ENCODE measurements at places on chromosomes 1 and 21.

- DNase-seq, result no peak
Observed at GRCh38 chr1:246078126-246078887, 428.8 kb downstream of the SMYD3 start.

DNA sequence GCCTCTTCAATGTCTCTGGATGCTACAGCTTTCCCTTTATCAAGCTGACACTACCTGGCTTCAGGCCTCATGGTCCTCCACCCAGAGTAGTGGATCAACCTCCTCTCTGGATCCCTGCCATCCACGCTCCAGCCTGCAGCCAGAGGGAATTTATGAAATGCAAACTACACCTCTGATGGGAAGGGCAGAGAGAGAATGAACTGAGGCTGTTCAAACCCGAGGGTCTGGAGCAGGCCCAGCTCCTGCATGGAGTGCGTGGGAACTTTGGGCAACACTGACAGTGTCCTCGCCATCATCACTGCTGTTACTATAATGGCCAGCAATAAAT is 157.8 kb downstream of the TRABD2B start:
- no peak for DNase-seq

DNA sequence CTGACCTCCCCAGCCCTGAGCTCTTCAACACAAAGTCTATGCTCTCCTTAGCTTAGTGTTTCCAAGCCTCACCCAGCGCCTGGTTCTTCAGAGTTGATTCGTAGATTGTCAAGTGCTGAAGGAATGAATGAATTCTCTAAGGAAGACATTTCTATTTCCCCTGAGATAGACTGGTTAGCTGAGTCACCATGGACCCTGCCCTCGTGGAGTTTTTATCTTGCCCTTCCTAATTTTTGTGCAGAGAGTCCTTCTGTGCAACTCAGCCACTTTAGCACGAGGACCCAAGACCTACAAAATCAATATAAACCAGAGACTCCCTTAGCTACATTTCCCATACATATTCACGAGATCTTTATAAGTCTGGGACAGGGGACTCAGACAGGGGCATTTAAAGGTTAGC is 2.6 kb upstream of the CD244 start:
- DNase-seq, result no peak

DNA sequence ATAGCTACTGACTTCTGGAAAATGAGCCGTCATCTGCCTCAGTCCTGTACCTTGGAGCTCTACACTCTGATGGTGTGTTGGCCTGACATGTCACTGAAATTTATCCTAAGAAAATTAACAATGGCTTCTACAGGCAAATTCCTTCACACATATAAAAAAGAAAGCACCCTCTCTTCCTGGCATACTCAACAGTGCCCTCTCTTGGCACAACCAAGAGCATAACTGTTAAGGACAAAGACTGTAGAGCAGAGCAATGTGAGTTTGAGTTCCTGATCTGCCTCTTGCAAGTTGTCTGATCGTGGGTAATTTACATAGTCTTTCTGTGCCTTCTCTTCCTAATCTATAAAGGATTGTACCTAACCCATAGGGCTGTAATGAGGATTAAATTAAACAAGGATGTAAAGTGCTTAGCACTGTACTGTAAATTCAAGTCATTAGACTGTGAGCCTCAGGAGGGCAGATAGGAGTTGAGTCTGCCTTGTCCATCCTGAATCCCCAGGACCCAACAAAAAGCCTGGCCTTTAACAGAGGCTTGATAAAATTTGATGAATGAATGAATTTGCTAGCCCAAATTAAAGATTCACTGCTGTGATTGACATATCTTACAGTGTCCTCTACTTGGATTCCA is 83.5 kb downstream of the SYF2 start:
- DNase-seq, result peak; percentile 43

- DNase-seq, result no peak
Observed at GRCh38 chr1:7896994-7897393, 43.6 kb downstream of the TNFRSF9 start.

DNA sequence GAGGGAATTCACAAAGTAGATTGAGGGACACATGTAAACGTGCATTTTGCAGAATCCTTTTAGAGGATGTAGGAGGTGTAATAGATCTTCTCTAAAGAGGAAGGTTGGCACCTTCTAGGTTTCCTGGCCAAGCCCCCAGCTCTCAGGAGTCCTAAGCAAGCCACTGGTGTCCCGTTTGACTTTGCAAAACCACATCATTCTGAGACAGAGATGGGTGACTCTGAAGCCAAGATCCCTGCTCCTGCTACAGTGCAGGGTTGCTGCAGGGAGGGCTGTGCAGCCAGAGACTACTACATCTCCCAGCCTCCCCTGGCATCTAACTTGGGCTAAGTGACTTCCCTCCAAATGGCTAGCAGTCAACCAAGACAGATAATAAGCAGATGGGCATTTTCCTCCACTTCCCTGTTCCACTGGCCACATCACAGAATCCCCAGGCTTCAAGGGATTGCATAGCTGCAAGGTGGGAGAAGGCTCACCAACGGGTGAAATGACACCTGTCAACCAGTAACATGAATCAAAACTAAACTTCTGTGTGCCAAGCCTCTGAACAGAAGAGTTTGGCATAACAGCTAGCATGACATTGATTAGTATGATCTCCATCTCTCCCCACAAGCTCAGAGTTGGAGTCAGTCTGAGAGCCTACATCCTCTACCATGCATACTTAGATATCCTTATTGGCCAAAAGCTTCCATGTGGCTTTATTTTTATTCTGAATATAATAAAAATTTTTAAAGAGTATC is 129.6 kb upstream of the COA6 start:
- no peak for DNase-seq

DNA sequence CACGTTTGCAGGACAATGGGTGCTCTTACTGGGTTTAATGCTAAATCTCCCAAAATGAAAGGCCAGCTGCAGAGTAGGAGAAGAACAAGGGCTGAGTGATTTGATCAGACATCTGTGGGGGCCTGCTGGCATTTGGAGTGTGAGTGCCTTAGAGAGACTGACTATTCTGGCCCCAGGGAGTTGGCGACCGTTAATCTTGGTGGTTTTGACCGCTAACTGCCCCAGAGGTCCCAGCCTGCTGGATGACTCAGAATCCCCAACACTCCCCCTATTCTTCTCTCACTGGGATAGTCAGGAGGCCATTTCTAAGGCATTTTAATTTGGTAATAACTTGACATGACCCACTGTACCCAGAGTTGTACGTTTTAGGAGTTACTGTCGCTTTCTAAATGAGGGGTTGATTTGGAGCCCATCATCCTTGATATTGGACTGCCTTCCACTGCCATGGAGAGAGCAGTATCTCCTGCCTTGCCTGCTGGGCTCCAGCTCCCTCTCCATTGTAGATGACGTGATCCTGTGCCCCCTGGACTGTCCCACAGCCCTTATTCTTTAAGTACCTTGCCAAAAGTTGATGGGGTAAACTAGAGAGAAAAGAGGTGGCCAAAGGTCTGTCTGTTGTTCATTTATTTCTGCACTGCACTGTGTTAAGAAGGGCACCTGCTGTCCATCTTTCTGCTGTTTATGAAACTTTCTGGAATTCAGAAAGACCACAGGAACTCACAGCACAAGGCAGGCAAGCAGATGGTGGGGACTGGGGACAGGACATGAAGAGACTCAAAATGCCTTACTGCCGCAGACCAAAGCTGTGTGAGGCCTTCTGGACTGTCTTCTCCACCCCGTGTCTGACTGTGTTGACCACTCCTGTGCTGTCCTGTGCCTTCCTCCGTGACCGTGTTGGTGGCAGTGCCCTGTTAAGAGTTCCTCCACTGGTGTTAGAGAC is 98.2 kb upstream of the ARTN start:
- DNase-seq, result no peak

- DNase-seq, result no peak
Observed at GRCh38 chr1:51708911-51709760, 92.2 kb downstream of the OSBPL9 start.

- no peak for DNase-seq
Observed at GRCh38 chr1:25757846-25758185, 42.2 kb upstream of the SELENON start.

DNA sequence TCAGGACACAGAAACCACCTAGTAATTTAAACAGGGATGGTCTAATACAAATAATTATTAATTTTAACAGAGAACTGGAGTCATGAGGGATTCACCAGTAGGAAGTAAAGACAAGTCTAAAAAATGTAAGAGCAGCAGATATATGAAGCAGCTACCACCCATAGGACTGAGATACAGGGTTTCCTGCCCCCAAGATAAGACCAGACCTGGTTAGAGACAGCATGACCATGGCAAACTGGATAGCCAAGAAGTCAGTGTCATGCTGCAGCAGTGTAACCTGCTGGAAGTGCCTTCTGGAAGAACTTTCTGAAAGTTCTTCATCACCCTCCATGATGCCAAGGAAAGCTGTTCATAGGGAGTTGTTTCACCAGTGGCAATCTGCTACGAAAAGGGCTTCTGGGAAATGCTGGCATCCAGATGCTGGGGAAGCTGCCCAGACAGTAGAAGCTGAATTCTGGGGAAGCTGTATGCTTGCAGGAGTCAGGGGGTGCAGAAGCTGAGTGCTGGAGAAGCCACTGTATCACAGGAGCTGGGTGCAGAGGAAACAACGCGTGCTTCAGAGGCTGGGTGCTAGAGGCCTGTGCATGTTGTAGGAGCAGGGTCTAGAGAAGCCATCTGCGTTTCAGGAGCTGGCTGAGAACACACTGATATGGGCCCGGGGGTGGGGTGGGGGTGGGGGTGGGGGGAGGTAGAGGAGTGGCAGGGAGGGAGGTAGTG is 356.4 kb downstream of the DISC1 start:
- no peak for DNase-seq

GRCh38 chr1:165204548-165204947 is 152.0 kb downstream of the LMX1A start:
- no peak for DNase-seq

DNA sequence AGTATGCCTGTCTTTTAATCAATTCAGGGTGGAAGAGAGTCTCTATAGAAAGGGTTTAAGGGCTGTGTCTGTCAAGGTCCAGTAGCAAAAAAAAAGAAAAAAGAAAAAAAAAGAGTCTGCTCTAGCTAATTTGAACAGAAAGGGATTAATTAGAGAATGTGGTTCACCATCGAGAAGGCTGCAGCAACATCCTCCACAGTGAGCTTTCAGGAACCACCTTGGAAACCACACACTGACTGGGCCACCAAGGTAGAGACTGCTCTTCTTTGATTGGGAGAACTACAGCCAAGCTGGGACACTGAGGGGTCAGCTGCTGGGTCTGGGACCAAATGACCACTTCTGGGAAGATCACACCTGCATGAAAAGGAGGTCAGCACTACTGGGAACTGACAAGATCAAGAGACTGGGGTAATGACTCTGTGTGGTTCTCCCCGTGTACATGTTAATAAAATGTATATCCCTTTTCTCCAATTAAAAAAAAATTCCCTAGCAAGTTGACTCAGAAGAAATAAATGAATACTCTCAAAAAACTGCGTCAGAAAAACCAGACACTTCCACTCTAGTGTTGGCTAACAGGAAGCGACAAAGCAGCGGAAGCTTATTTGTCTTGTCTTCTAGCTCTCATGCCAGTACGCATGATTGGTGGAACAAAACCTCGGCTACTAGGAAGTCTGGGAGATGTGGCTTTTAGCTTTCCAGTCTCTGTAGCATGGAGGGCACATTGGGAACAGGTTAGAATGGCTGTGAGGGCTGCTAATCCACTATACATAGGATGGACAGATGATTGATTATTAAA is 60.0 kb upstream of the IVNS1ABP start:
- DNase-seq, result no peak

GRCh38 chr1:203040513-203041275 is 14.4 kb downstream of the PPFIA4 start:
- DNase-seq, result peak; percentile 53

GRCh38 chr1:248831842-248832241 is 6.1 kb upstream of the SH3BP5L start:
- no peak for DNase-seq

GRCh38 chr21:33377221-33377920 is 25.8 kb upstream of the IFNGR2 start:
- no peak for DNase-seq

- peak; percentile 66 for DNase-seq
Observed at GRCh38 chr1:58942759-58943191, 158.9 kb upstream of the JUN start.
